NCI-H526 treated with DMSO at 0.1 percent for 48 hours (cell line): ENCODE measurements at places on chromosomes 5 and 9.

DNA sequence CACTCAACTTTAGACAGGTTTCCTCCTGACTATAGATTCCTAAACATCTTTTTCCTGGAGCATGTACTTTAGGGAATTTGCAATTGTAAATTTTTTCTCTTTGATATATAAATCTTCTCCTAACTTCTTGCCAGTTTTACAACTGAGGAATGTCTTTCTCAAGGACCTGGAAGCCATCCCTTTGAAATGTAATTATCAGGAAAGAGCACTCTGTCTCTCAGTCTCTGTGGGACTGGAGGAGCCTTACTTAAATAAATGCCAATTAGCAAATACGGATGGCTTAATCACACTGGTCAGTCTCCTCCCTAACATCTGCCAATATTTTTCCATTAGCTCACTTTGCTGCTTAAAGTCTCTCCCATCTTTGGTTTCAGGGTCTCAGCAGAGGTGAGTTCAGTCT is 344.3 kb upstream of the ARRDC3 start:
- DNase-seq: no peak

DNA sequence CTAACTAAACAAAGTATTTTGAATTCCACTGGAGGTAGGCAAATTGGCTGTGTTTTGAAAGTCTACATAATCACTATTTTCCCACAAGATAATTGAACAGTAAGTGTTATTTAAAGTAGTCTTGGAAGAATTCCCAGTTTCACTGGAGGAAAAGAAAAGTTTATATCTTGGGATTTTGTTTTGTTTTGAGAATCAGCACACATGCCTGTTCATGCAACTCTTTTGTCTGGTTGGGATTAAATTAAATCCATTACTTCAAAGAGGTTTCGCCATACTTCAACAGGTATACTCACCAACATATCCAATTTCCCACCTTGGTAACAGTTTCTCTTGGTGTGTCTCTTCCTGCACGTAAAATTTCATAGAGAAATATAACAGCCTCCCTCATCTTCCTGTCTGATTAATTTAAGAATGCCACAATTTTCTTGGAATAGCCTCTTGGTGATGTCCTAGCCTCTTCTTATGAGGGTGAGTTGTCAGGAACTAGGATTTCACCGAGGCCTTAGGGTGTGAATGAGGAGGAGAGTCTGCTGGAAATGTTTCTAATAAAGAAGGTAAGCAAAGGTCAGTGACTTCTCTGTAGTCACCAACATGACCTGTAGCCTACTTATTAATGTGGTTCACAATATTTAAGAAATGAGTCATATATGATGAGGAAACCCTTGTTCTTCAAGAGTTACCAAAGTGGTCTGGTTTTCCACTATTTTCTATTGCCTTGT is 48.1 kb downstream of the ITGA2 start:
- DNase-seq: no peak

DNA sequence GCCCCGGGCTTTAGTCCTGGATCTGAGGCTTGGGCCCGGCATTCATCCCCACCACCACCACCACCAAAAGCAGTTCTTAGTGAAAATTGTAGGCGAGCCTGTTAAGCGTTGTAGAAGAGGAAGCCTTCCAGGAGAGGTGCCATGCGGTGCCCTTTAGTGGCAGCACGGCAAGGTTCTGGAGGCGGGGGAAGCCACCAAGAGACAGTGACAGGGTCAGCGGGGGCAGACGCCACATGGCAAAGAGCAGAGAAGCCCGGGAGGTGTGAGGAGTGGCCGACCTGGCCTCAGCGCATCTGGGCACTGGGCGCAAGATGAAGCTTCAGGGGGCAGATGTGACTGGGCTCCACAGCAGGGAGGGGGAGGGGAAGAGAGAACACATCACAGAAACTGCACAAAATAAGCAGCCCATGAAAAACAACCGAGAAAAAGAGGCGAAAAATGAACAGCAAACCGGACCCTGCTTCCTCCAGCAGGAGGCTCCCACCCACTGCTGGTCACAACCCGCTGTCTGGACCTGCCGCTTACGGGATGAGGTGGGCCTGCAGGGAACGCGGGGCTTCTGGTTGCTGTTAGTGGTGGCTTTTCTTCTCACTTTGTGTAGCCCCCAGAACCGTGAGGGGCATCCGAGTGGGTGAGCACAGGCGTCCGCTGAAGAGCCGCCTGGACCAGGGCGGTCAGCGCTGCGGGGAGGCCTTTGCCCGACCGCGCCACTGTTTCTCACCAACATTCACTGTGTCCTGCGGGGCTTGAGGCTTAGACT is 4.3 kb downstream of the LRRC14B start:
- no peak for DNase-seq

GRCh38 chr5:123209502-123210027 is 120.5 kb downstream of the PRDM6 start:
- DNase-seq: no peak

DNA sequence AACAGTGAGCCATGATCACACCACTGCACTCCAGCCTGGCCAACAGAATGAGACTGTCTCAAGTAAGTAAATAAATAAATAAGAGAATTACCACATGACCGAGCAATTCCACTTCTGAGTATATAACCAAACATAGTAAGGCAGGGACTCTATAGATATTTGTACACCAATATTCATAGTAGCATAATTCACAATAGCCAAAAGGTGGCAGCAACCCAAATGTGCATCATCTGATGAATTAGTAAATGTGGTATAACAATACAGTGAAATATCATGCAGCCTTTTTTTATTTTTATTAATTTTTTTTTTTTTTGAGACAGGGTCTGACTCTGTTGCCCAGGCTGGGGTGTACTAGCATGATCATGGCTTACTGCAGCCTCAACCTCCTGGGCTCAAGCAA is 33.1 kb downstream of the ALDH7A1 start:
- no peak for DNase-seq

DNA sequence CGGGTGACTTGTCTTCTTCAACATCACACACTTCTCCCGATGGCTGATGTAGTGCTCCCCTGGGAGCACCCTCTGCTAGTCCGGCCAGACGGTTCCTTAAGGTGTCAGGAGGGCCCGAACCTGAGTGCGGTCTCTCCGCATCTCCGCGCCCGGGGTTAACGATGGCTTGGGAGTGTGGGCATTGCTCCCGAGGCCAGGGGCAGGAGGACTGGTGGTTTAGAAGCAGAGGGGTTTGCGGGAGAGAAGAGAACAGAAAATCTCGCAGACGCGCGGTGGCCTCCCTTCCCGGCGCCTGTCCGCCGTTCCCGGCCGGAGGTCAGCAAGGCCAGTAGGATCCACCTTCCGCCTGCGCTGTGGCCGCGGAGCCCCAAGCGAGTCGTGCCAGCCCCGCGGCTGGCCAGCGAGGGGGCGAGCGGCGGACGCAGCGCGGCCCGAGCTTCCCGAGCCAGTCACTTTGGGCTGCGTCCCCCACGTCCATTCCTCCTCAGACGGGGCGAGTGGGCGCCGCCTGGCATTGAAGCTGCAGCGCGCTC is 700 bp downstream of the CDO1 start:
- DNase-seq: no peak

DNA sequence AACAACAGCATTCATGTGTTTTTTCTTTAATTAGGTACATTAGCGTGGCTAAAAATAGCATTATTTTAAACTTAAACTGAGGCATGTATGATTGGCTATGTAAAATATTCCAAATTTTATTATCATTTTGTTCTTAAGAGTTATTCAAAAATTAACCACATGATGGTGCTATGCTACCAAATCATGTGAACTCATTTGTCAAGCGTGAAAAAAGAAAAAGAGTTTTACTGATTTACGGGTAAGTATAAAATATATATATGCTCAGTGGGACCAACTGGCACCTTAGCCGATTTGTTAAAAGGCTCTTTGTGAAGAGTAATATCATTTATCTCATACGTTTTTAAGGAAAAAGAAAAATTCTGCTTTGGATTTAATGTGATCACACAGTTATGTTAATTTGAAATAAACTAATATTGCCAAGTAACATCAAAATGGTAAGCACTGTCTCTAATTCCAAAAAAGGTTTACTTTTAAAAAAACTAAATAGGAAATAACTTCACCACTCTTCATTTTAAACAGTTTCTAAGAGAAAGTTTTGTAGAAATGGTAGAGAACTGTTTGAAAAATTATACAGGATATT is 1042.3 kb downstream of the CDH12 start:
- peak; percentile 8 for DNase-seq

DNA sequence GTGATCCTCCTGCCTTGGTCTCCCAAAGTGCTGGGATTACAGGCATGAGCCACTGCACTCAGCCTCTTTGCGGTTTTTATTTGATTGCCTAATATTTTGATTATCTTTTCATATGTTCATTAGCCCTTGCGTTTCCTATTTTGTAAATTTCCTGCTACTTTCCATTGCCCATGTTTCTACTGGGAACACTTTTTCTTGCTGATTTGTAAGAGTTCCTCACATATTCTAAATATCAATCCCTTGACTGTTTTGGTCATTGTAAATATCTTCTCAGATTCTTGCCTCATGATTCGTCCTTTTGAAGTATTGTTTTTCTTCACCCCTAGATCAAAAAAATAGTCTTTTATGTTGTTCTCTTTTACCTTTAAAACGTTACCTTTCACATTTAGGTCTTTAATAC is 37.9 kb upstream of the TTC1 start:
- DNase-seq: no peak

DNA sequence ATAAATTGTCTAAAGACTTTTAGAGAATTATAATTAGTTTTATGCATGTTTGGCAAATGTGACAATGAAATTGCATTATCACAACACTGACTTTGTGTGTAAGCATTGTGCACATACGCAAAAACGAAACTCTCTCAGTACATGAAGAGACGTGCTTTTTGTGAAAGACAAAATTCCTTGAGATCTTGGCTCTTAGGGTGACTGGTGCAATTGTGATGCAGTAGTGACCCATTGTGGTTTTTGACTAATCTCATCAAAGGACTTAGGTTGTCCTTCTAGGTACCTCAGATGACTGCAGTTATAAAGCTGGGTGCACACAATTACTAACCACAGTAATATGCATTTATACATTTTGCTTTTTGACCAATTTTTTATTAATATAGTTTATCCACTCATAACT is 25.3 kb upstream of the TYRP1 start:
- DNase-seq: no peak

DNA sequence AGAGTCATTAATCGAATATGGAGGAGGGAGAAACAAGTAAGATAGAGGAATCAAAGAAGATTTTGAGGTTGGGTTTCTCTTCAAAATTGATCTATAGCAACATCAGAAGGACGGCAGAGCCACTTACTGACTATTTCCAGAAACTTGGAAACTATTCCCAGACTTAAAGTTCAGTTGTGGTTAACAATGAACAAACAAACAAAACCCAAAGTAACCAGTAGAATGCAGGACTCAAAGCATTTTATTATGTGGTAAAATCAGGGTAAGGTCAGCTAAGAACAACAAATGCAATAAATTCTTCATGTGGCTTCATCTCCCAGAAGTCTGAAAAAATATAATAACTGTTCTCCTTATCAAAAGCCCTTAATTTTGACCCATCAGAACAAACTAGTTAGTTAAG is 54.9 kb upstream of the OSMR start:
- no peak for DNase-seq

DNA sequence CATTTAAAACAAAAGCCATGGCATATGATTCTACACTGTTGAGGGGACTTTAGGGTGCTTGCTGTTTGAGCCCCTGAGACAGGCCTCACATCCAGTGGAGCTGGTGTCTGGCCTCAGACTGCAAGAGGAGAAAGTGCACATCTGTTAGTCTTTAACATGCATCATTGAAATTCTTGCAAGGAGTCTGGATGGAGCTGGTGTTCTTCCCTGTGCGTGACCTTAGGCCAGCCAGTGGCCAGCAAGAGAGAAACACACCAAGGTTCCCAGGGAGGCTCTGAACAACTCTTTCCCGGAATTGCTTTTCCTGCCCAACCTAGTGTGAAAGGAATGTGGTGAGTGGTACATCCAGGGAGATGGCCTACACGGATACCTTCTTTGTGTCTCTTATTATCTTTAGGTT is 282.8 kb upstream of the TNC start:
- no peak for DNase-seq

- DNase-seq: no peak
Observed at GRCh38 chr9:115133649-115134048, 15.7 kb upstream of the TNC start.

GRCh38 chr5:1551426-1552301 is 27.9 kb upstream of the LPCAT1 start:
- DNase-seq: no peak

GRCh38 chr5:78600687-78601414 is 47.7 kb downstream of the LHFPL2 start:
- DNase-seq: no peak

- DNase-seq: no peak
Observed at GRCh38 chr5:91651704-91652103, 268.6 kb upstream of the ARRDC3 start.

- no peak for DNase-seq
Observed at GRCh38 chr5:61771808-61772207, 439.8 kb downstream of the ZSWIM6 start.

GRCh38 chr5:54214722-54215121 is 95.7 kb downstream of the ARL15 start:
- DNase-seq: no peak

DNA sequence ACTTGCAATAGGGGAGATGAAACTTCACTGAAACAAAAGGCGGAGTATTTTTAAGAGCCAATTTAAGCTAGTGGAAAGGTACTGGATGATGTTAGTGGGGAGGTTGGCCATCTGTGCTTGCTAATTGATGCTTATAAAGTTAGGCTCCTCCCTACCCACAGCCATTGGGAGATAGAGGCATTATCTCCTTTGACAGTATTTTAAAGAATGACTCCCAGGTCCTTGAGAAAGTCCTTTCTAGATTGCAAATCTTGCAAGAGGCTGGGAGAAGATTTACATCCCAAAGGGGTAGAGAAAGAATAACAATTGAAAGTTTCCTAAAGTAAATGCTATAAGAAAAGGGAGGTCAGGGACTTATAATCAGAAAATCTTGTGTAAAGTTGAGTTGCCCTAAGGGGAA is 282.6 kb downstream of the BRINP1 start:
- DNase-seq: no peak

- DNase-seq: no peak
Observed at GRCh38 chr5:2656206-2656605, 95.3 kb downstream of the IRX2 start.

GRCh38 chr5:122252319-122252718 is 59.7 kb upstream of the SNCAIP start:
- no peak for DNase-seq

- DNase-seq: no peak
Observed at GRCh38 chr9:125549891-125550885, 156.8 kb downstream of the MAPKAP1 start.

GRCh38 chr9:131885144-131885609 is 145.3 kb upstream of the RAPGEF1 start:
- DNase-seq: no peak

GRCh38 chr9:129347316-129348120 is 169.5 kb upstream of the IER5L start:
- no peak for DNase-seq

- no peak for DNase-seq
Observed at GRCh38 chr5:115840873-115841272, 492 bp downstream of the ATG12 start.
